Stimulated activated CD4-positive, alpha-beta T cell treated with anti-CD3 and anti-CD28 coated beads, TNF-alpha, amount 100 ng/mL, for 1 hour (primary cell): ENCODE measurements at places on chromosomes 3 and 15.

GRCh38 chr15:69342460-69343076 is 43.9 kb downstream of the PAQR5 start:
- DNase-seq: no peak

- no peak for DNase-seq
These were observed 67.0 kb downstream of the TNIK start for GRCh38 chr3:171393032-171393744.

GRCh38 chr15:60720493-60721256 is 241.7 kb upstream of the ICE2 start:
- DNase-seq: peak; percentile 29

- no peak for DNase-seq
These were observed 11.7 kb upstream of the CD47 start for GRCh38 chr3:108102420-108103039.

DNA sequence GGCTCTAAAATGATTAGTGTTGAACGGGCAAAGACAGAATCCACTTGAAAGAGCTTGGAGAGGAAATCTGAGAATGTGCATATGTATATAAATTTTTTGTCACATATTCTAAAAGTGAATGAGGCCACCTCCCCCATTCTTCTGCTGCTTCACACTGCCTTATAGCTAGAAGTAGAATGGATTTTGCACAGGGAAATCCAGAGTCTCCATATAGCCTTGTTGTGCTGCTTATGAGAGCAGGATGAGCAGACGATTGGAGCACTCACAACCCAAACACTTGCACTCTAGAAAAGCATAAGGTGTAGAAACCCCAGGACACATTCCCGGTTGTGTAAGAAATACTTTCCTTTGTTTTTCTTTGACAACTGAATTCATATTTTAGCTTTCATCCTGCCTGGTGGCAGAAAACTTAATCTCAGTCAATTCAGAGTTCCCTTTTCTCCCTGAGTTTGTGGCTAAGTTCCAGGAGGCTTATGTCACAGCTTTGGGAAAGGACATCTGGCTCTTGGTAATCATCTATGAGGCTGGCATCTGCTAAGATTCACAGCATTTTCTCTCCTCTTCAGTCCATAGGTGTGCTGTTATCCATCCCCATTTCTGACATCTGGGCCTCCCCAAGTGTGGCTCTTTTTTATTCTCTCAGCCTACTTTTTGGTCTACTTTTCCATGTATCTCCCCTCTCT is 188.4 kb upstream of the PFN2 start:
- no peak for DNase-seq

DNA sequence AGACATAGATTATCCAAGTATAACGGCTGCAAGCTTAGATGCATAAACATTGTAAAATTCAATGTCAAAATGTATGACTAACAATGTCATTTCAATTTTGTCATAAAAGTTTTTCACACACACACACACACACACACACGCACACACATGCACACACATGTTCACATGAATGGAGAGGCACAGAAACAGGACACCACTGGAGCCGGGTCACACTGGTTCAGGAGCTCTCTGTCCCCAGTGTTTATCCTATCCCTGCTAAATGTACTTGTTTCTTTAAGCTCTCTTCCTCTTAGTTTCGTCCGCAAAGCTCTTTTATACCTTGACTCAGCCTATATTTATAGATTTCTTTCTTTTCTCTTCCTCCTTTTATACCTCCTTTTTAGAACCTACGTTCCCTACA is 249.9 kb downstream of the CADPS start:
- no peak for DNase-seq

DNA sequence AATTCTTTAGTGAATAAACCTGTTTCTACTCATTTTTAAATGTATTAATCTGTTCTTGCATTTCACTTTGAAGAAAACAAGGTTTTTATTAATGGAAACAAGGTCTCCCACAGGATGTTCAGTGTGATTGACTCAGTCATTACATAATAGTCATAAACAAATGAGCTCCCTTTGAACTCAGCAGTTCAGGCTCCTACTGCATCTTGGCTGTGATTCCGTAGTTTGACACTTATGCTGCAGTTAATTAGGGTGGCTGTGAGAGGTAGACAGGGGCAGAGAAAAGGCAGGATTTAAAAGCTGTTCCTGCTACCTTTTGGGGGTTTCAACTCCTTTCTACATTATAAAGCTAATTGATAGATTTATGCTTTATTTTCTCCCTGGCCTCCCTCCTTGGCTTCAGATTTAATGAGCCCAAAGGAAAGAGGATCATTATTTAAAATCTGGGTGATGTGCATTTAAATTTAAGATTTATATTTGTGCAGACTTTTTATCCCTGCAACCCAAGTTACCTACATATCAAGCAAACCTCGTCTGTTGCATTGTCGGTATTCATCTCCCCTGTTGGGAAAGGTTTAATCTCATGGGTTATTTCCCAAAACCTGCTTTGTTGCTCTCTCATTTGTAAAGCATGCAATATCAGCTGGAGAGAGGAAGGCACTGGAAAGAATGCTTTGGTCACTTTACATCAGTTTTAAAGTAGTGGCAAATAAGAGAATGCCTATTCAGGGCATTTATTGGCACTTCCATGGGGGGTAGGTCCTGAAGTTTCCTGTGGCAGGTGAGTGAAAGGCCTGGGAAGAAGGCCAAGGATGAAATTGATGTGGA is 345.0 kb upstream of the NR2E3 start:
- no peak for DNase-seq

DNA sequence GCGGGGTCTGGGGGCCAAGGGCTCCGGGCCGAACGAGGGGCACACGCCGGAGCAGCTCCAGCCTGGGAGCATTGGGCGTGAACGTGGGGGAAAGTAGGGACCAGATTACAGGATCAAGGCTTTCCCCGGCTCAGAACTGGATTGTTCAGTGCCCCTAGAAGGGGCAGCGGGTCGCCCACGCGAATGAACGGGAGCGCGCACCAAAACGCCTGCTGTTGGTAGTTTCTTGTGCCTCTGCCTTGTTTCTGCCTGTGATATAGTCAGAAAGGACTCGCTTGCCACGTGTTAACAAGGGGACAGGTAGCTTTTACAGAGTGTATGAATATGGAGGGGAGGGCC is 1.1 kb downstream of the CASR start:
- no peak for DNase-seq

GRCh38 chr15:53453253-53454105 is 306.0 kb downstream of the WDR72 start:
- DNase-seq: no peak

DNA sequence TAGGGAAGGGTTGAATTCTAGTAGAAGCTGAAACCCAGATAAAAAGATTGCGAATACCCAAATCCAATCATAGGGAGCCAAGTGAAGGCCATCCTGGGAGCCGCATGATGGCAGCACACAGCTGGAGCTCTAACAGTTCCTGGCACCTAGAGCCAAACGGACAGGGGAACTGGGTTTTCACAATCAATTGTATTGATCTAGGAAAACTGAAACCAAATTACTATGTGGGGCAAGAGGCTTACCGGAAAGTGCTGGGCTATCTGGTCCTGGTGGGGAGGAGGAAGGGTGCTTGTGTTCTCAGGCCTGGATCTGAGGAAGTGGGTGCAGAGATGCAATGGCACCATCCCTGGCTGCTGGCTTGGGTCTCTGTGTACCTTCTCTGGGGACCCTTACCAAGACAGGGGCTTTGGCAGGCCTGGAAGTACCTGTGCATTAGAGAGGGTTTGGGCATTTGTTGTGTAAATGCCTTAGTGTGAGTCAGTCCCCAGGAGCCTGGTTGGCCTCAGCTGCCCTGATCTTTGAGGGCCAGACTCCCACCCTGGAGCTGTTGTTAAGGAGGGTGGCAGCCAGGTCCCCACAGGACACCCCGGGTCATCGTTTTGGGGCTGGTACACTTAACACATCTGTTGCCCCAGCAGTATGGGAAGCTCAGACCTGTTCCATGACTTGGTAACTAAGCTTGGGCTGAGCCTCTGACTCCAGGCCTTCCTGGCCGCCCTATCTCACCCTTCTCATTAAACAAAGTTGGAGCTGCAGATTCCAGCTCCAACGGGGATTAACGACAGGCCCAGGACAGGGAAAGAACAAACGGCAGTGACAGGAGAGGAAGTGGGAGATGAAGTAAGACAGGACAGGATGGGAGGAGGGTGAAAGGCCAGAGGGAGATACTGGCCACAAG is 8.9 kb upstream of the FURIN start:
- no peak for DNase-seq

- DNase-seq: no peak
These were observed 25.9 kb upstream of the UBE2E1 start for GRCh38 chr3:23779841-23780240.

DNA sequence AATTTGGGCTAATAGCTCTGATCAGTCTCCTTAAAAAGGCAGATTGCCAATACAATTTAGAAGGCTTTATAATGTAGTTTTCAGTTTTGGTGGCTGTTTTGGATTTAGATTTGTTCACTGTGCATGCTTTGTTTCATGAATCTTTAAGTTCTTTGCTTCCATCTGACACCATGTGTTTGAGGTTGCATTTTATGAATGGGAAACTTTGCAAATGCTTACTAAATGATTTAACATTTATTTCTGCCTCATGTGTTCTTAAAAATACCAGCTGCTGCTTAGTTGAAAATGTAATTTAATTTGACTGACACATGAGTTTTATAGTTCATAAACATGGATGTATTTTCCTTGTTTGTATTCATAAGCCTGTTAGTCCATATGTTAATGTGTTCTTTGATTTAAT is 78.6 kb downstream of the RNF13 start:
- DNase-seq: no peak
